ENCODE measurements at places on chromosomes 3 and 15. TPM values are rescaled to one million over a fixed set of nuclear protein-coding genes. Genes with fewer than 3 reads are reported as not detected.
A peak's percentile ranks its signal among the peaks of the same experiment; 100 is the strongest.

- DNase-seq, result peak; percentile 49
These were observed 14.1 kb upstream of the HRH1 start for GRCh38 chr3:11140030-11140712.

DNA sequence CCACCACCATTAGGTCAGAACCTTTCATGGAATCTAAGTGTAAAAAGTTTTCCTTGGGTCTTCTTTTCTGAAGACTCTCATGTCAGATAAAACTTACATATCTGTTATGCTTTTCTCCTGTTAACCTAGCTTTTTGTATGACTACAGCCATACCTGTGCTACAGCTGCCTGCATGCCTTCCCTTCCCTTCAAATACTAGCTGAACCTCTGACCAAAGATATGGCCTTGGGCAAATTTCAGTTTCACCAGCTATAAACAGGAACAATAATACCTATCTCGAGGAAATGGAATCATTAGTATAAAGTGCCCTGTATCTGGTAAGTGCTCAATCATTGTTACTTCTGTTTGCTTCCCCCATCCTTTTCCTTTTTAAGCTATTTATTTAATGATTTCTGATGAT is 25.0 kb downstream of the GLB1 start:
- DNase-seq, result no peak

DNA sequence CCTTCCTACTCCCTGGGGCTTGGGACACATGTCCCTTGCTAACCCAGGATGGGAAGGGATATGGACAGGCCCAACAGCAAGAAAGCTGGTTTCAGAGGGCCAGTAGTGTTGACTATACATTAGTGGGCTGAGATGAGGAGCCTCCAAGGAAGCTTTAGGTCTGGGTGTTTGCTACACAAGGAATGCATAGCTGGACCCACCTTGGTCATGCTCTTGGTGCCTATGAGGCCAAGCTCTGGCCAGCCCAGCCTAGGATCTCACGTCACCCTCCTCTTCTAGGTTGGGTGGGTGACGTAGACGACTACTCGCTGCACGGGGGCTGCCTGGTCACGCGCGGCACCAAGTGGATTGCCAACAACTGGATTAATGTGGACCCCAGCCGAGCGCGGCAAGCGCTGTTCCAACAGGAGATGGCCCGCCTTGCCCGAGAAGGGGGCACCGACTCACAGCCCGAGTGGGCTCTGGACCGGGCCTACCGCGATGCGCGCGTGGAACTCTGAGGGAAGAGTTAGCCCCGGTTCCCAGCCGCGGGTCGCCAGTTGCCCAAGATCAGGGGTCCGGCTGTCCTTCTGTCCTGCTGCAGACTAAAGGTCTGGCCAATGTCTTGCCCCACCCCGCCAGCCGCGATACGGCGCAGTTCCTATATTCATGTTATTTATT is 653 bp upstream of the WDR6 start:
- DNase-seq, result no peak

- no peak for DNase-seq
These were observed 21.6 kb upstream of the GCNT3 start for GRCh38 chr15:59590027-59590426.

DNA sequence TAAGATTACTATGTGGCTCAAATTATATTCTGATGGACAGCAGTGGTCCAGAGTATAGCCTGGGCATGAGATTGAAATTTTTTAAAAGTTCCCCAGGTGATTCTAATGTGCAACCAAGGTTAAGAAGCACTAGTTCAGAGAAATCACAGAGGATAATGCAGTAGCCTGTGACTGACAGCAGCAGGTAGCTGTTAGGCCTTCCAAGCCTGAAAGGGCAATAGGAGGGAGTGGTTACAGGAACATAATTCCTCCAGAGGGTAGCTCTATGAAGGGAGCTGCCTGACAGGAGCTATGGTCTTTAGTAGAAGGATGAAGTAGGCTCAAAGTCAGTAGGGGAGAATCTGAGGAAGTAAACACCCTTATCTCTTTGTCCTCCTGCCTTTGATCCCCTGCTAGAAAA is 342.9 kb upstream of the PPP2R3A start:
- no peak for DNase-seq

- DNase-seq, result no peak
These were observed 88.1 kb downstream of the MDFIC2 start for GRCh38 chr3:70224337-70224736.

The SI gene
- not detected for total RNA-seq

DNA sequence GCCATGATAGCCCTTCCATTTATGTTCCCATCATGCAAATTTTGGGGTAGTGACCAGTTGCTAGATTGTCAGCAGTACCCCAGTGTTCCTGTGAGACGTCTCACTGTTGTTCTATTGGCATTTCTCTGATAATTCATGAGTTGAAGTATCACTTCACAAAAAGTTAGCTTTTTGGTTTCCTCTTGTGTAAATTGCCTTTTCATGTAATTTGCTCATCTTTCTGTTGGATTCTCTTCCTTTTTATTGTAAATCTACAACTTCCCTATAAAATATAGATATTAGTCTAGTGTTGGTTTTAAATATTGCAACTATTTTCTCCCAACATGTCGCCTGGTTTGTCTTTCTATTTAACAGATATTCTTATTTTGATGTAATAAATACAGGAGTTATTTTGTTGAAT is 7.5 kb upstream of the A4GNT start:
- no peak for DNase-seq

DNA sequence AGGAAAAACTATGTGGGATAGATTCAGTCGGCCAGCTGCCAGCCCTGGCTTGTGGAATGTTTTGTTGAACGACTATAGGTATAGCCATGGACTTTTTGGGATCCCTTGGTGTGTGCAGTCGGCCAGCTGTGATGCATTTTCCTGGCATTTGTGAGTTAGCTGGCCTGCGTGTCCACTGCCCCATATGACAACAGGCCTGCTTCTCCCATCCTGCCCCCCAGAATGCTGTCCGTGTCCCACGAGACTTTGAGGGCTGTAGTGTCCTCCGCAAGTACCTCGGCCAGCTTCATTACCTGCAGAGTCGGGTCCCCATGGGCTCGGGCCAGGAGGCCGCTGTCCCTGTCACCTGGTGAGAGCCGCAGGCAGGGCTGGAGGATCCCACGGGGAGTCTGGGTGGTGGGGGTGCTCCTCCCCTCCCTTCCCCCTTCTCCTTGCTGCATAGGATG is 23.6 kb downstream of the PTPN23 start:
- DNase-seq, result no peak

The PRSS50 gene
- 0.22 TPM for total RNA-seq

The LOXL1 gene
- 21.6 TPM for total RNA-seq

DNA sequence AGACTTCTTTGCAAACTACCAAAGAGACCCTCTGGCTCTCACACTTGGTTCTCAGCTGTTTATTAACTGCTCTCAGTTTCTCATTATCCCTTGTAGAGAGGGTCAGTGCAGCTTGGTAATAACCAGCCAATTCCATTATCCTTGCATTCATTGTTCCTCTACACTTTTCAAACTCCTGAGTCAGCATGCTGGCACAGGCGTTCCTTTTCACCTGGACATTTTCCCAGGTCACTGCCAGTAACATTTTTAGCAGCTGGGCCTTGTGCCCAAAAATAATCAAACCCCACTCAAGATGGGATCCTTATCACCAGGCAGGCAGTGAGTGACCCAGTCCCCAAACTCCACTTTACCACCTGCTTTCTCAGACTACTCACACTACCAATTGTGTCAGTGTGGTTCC is 4.8 kb upstream of the SUMF1 start:
- DNase-seq, result no peak

The FOXL2 gene
- total RNA-seq, result not detected

The CATSPER2 gene
- 5.0 TPM for total RNA-seq

DNA sequence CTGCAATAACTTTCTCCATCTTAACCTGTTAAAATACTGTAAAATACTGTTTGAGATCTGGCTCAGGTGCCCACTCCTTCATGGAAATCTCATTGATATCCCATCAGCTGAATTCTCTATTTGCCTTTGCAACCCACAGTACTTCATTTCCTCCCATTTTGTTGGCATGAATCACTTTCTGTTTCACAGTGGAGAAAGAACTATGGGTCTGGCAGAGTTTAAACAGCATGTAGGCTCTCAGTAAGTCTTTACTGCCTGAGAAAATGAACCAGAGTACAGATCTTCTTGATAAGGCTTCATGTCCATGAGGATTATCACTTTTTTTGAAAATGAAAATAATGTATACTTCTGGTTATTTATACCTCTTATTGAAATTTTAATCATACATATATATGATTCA is 245.9 kb downstream of the NAALADL2 start:
- no peak for DNase-seq

DNA sequence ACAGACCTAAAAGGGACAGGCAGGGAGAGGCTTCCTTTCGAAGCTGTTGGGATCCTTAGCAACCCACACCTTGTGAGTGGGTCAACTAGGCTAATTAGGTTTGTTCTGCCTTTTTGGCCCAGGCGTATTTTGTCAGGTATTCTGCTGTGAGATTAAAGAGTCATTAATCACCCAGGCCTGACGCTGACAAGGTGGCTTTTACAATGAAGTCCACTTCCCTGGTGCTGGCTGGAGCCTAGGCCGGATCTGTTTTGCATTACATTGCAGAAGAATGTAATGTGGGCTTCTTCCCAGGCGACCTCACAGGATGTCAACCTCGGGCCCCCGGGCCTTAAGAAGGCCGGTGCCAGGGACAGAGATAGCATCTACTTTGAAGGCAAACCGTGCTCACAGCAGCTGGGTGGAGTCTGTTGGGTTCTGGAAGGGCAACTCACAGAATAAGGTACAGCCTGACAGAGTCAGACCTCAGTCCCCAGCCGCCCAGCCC is 76.9 kb downstream of the HES1 start:
- no peak for DNase-seq

- no peak for DNase-seq
These were observed 3.6 kb upstream of the KPNA4 start for GRCh38 chr3:160568989-160569388.

The RTF1 gene
- 72.6 TPM for total RNA-seq

- DNase-seq, result no peak
These were observed 43.7 kb downstream of the MECOM start for GRCh38 chr3:169619793-169620192.

The MRPS25 gene
- 34.5 TPM for total RNA-seq

- no peak for DNase-seq
These were observed 92.6 kb downstream of the CHDH start for GRCh38 chr3:53753518-53754183.

GRCh38 chr15:29770796-29771195 is 51.5 kb downstream of the TJP1 start:
- no peak for DNase-seq

DNA sequence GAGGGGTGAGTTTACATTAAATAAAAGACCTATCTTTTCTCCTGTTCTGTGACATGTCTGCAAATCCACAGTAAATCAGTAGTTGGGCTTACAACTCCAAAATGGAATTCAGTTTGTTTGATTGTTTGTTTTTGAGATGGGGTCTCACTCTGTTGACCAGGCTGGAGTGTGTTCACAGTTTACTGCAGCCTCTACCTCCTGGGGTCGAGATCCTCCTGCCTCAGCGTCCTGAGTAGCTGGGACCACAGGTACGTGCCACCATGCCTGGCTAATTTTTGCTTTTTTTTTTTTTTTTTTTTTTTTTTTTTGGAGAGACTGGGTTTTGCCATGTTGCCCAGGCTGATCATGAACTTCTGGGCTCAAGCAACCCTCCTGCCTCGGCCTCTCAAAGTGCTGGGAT is 63.5 kb upstream of the ADPGK start:
- DNase-seq, result no peak

GRCh38 chr15:83747050-83747717 is 93.3 kb downstream of the ADAMTSL3 start:
- DNase-seq, result peak; percentile 61

The CIB2 gene
- 3.6 TPM for total RNA-seq

The MRPL3 gene
- 59.7 TPM for total RNA-seq
